Activated CD8-positive, alpha-beta T cell treated with anti-CD3 and anti-CD28 coated beads, Interleukin-2, amount 10 ng/mL, durations not matched to agents 7 days and 5 days (primary cell): ENCODE measurements at places on chromosomes 16 and 17. TPM values are rescaled to one million over a fixed set of nuclear protein-coding genes. Genes with fewer than 3 reads are reported as not detected.

GRCh38 chr16:88691924-88692560, 5.7 kb upstream of the SNAI3 start:
- H3K36me3 ChIP-seq: peaks cover 5% of the 10 kb centered on the region
- H3K27me3 ChIP-seq: no peaks in the 10 kb centered on the region
- peak overlapping the region; percentile 92 for H3K27ac ChIP-seq
- DNase-seq: peak; percentile 62
- H3K4me1 ChIP-seq: peaks cover 57% of the 10 kb centered on the region

DNA sequence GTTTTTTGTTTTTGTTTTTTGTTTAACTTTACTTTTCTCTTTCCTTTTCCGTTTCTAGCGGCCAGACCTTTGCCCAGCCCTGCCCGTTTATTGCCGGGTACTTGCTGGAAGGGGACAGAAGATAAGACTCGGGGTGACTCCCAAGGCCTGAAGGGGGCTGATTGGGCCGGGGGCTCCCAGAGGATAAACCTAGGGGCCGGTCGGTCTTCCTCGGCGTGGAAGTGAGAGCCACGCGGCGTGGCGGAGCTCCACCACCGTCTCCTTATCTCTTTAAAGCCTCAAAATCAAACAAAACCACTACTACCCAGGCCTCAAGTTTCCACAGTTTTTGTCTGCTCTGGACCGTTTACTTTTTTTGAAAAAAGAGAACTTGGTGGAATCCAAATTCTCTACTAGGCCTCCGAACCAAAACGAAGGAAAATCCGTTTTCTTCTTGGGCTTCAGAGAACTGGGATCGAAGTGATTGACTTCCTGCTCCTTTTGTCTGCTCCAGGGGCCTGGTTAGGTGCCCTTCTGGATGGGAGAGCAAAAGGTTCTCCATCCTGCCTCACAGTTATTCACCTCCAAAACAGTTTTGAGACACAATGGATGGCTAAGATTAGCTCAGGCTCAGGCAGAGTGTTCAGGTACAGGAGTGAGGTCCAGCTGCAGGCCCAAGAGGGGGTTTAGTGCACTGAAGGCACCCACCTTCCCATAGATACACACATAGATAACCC, 8.5 kb upstream of the HOXB9 start:
- peaks cover 83% of the 10 kb centered on the region for H3K27me3 ChIP-seq
- H3K4me3 ChIP-seq: peak overlapping the region; percentile 4
- H3K36me3 ChIP-seq: no peaks in the 10 kb centered on the region
- H3K27ac ChIP-seq: no peak overlapping the region
- peaks cover 14% of the 10 kb centered on the region for H3K4me1 ChIP-seq

The C17orf50 gene
- total RNA-seq: not detected

The CSH2 gene
- not detected for total RNA-seq

The CCL1 gene
- not detected for total RNA-seq

The SGSH gene
- total RNA-seq: 6.9 TPM
